ENCODE measurements at places on chromosomes 1 and 21.

DNA sequence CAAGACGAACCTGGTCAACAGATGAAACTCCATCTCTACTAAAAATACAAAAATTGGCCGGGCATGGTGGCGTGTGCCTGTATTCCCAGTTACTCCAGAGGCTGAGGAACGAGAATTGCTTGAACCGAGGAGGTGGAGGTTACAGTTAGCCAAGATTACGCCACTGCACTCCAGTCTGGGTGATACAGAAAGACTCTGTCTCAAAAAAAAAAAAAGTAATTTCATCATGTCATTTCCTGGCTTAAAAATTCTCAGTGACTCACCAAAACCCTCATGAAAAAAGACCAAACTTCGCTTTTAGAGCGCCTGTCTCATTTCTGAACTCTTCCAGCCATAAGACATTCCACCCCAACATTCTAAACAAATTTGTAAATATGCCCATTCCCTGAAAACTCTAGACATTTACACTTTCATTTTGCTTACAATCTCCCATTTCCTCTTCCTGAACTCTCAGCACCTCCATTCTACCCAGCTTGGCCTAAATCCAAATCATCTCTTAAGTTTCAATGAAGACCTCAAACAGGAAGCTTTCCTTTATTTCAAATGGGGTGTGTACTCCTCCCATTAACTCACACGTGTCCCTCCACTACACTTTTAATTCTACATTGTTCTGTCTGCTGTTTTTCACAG, 50.5 kb upstream of the PRRC2C start:
- DNase-seq = peak; percentile 16

DNA sequence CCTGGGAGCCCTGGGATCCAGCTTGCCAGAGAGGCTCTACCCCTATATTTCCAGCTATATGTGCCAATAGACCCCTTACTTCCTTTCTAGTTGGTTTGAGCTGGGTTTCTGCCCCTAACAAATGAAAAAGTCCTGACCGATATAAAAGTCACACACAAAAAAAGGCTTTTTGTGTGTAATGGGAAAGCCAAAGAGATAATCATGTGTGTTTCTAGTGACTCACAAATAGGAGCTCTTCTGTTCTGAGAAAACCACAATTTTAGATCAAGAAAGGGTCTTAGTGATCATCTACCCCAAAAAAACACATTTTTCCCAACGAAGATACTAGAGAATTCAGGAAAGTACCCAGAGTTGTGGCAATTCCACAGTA, 23.0 kb upstream of the PLEKHA6 start:
- DNase-seq = no peak

DNA sequence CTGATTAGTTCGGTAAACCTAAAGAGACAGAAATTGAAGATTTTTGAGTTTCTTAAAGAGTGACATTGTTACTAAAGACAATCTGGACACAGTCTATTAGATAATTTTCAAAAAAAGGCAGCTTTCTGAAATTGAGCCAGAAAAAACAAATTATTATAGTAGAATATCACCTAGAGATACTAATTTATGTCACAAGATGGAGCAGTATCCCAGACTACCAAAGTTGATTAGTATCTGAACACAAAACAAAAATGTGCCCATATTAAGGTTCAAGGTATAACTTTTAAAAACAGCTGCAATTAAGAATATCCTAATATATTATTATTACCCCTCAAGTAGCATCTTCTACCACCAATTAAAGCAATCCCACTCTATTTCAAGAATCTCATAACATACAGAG, 40.5 kb upstream of the SYT2 start:
- DNase-seq = no peak

GRCh38 chr1:155529929-155530328, 32.7 kb downstream of the ASH1L start:
- no peak for DNase-seq

- peak; percentile 33 for DNase-seq
Measured at GRCh38 chr1:15577691-15578090, 7.2 kb downstream of the AGMAT start.

GRCh38 chr1:15016001-15016400, 137.5 kb upstream of the TMEM51 start:
- no peak for DNase-seq

DNA sequence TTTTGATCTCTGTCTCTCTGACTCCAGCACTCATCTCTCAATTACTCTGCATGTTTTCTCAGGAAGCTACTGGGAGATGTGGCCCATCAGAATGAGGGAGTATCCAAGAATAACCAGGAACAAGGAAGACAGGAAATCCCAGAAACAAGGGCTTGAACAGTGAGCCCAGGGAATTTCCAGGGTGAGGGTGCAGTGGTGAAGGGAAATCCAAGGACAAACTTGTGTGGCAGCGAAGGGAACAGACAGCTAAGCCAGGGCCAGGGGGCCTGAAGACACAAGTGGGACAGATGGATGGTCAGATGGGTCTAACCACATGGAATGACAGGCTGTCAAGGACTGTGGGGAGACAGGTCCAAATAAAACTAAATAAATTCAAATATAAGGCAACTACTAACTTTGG, 121.8 kb upstream of the ERRFI1 start:
- no peak for DNase-seq

GRCh38 chr21:39064325-39065012, 118.8 kb downstream of the PSMG1 start:
- no peak for DNase-seq

- no peak for DNase-seq
Measured at GRCh38 chr21:36384885-36385232, 333 bp upstream of the CHAF1B start.

DNA sequence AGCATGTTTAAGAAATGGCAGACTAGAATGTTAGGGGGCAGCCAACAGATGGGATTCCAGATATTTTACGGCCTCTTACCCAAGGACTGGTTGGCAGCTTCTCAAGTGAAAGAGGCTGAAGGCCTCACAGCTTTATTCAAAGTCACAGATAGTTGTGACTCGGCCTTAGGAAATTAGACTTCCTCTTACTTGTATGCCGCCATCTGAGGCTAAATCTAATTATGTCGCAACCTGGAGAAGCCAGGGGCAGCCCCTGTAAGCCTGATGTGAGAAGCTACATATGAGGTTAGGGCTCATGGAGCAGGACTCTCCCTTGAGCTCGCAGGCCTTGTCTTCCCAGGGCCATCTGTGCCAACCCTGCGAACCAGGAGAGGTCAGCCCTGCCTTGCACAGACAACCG, 352.5 kb downstream of the HHAT start:
- DNase-seq = no peak

- DNase-seq = no peak
Measured at GRCh38 chr21:37341254-37341960, 25.2 kb upstream of the DYRK1A start.

DNA sequence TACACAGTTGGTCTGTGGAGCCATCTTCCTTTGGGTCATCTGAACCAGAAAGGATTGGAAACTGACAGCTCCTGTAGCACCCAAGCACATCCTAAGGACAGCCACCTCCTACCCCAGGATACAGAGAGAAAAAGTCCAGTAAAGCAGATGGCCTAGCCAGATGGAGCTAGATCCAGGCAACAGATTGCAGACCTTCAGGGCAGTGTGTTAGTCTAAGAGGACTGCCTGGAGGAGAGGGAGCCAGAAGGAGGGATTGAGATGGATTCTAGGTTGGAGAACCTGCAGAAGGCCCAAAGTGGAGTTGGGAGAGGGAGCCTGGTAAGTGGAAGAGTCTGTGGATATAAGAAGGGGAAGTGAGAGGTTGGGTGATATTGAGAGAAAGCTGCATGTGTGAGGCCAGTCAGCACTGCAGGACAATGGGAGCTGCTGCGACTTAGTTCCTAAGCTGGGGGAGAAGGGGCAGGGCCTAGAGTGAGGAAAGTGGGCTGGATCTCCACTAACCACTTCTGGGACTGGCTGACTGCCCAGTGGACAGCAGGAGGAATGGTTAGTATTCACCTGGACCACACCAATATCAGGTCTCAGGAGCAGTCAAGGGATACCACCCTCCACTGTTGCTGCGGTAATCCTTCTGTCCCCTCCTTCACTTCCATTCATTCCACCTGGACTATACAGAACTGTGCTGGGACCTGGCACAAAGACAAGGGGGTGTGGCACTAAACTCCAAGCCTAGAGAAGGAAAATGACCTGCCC, 13.4 kb downstream of the BCAN start:
- DNase-seq = no peak

GRCh38 chr1:38360807-38361206, 314.2 kb upstream of the POU3F1 start:
- no peak for DNase-seq

DNA sequence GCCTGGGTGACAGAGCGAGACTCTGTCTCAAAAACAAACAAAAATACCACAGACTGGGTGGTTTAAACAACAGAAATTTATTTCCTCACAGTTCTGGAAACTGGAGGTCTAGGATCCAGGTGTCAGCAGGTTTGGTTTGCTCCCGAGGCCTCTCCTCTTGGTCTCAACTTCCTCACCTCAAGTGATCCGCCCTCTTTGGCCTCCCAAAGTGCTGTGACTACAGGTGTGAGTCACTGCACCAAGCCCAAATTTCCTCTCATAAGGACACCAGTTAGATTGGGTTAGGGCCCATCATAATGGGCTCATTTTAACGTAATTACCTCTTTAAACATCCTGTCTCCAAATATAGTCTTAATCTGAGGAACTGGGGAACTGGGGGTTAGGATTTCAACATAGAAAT, 35.5 kb downstream of the MFSD2A start:
- no peak for DNase-seq

- DNase-seq = no peak
Measured at GRCh38 chr21:46291561-46291960, 5.4 kb downstream of the YBEY start.

DNA sequence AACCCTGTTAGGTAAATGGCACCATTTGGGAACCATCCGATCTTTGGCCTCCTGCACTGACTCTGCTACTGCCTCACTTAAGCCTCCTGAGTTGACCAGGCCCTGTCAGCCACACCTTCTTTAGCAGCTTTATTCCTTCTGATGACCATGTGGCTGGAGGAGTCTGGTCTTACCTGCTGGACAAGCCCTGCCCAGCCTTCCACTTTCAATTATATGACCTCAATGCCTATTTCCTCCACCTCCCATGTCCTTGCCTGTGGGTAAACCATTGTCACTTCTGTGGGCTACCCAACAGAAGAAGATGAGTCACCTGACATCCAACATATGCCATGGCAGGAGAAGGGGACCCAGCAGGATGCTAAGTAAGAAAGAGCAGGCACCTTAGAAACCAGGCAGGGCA, 393.8 kb downstream of the NTNG1 start:
- DNase-seq = no peak

- DNase-seq = no peak
Measured at GRCh38 chr1:21499283-21499950, 9.8 kb upstream of the ALPL start.

DNA sequence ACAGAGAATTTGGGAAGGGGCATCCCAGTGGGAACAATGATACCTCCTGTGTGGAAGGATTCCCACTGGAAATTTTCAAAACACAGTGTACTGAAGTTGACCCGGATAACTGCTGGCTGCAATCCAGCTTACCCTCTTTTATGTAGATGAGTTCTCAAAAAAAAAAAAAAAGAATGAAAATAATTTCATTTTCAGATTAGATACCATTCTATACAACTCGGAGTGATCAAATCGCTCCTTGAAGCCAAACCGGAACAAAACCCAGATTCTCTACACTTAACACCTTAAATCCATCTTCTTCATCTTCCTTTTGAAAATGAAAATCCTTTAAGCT, 69.1 kb downstream of the KAZN start:
- no peak for DNase-seq

DNA sequence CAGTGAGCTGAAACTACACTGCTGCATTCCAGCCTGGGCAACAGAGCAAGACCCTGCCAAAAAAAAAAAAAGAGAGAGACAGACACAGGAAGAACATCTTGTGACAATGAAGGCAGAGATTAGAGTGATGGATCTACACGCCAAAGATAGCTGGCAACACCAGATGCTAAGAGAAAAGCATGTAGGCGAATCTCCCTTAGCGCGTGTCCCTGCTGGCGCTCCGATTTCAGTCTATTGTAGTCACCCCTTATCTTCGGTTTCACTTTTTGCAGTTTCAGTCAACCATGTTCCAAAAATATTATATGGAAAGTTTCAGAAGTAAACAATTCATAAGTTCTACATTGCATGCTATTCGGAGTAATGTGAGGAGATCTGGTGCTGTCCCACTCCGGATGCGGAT, 11.6 kb upstream of the BRDT start:
- DNase-seq = no peak

- DNase-seq = no peak
Measured at GRCh38 chr1:10906866-10907519, 105.5 kb upstream of the TARDBP start.

DNA sequence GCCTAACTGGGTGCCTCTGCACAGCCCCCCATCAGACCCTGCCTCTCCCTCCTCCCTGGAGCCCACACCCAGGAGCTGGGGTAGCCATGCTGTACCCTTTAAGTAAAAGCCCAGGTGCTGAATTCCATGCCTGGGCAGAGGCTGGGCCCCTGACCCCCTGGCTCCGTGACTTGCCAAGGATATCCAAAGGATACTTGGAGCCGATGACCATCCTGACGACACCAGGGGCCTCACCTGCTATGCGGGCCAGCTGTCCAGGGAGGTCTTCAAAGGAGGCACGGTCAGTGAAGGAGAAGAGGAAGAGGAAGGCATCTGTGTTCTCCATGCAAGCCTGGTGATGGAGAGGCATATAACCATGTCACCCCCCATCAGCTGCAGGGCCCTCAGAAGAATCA, 4.7 kb downstream of the CPLANE2 start:
- DNase-seq = no peak

DNA sequence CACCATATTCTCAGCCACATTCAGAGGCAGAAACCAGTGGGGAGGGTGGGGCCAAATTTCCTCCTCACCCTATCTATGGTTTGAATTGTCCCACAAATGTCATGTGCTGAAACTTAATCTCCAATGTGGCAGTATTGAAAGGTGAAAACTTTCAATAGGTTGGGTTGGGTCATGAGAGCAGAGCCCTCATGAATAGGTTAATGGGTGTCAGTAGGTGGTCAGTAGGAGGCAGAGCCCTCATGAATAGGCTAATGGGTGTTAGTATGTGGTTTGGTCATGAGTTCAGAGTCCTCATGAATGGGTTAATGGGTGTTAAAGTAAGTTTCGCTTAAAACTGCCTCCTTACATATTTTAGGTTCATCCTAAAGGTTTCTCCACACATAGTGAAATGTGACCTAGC, 170.0 kb downstream of the FCRL5 start:
- no peak for DNase-seq

DNA sequence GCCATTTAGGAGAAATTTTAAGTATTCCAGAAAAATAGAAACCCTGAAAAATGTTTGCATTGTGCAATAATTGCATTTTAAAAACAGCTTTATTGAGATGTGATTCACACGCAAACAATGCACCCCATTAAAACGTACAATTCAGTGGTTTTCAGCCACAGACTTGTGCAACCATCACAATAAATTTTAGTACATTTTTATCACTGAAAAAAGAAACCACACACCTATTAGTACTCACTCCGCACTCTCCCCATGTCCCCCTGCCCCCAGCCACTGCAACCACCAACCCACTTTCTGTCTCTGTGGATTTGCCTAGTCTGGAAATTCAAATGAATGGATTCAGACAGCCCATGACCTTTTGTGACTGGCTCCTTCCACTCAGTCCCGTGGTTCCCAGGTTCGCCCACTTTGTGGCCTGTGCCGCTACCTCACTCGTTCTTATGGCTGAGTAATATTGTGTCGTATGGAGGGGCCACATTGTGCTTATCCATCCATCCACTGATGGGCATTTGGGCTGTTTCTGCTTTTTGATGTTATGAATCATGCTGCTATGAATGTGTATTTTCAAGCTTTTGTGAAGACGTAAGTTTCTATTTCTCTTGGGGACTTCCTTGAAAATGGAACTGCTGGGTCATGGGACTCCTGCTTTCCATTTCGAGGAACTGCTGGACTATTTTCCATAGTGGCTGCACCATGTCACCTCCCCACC, 147.7 kb upstream of the ARHGEF16 start:
- no peak for DNase-seq

GRCh38 chr21:28587748-28588147, 404.9 kb downstream of the LTN1 start:
- DNase-seq = no peak
